ENCODE measurements at places on chromosomes 4 and X.

DNA sequence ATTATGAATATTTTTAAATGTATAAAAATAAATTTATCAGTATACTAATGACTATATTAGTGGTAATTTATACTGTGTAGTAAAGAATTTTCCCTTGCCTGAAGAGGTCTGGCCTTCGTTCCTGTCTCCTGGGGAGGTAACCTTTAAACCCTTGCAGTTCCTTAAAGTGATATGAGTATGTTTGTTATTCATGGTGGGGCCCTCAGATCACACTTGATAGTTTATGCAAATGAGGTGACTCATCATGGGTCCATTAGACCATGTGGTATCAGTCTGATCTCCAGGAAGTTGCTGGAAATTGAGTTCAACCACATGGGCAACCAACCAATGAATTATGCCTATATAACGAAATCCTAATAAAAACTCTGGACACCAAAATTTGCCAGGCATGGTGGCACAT is 904.1 kb downstream of the RPA4 start:
- no peak for DNase-seq

GRCh38 chrX:10395643-10396042 is 224.7 kb downstream of the MID1 start:
- no peak for DNase-seq

- no peak for DNase-seq
These were observed 38.1 kb upstream of the ARSH start for GRCh38 chrX:2967998-2968909.

- no peak for DNase-seq
These were observed 31.1 kb upstream of the WDR17 start for GRCh38 chr4:176034499-176034898.

GRCh38 chrX:55710701-55711100 is 6.8 kb upstream of the RRAGB start:
- no peak for DNase-seq

Measured in stimulated activated CD8-positive, alpha-beta memory T cell treated with anti-CD3 and anti-CD28 coated beads, Interleukin-15, amount 100 ng/mL, for 24 hours (primary cell).